ENCODE measurements at places on chromosomes 11 and 22.
A peak's percentile ranks its signal among the peaks of the same experiment; 100 is the strongest.

DNA sequence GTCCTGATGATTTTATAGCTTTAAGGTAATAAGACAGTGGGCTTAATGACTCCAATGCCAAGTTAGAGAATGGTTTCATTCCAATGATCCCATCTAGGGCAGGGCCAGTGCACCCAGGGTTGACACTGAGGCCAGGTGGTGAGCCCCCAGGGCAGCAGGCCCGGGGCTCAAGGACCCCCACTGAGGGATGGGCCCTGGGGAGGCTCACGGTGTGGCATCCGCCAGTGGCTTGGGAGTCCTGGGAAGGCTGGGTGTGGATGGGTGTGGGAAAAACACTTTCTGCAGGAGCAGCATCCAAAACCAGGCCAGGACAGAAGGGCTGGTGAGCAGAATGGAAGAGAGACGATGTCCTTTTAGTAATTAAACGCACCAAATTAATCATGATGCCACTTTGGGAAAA, 626.3 kb downstream of the TBC1D22A start:
- no peak for DNase-seq

GRCh38 chr22:41576877-41577276, 12.8 kb downstream of the PMM1 start:
- DNase-seq: no peak

DNA sequence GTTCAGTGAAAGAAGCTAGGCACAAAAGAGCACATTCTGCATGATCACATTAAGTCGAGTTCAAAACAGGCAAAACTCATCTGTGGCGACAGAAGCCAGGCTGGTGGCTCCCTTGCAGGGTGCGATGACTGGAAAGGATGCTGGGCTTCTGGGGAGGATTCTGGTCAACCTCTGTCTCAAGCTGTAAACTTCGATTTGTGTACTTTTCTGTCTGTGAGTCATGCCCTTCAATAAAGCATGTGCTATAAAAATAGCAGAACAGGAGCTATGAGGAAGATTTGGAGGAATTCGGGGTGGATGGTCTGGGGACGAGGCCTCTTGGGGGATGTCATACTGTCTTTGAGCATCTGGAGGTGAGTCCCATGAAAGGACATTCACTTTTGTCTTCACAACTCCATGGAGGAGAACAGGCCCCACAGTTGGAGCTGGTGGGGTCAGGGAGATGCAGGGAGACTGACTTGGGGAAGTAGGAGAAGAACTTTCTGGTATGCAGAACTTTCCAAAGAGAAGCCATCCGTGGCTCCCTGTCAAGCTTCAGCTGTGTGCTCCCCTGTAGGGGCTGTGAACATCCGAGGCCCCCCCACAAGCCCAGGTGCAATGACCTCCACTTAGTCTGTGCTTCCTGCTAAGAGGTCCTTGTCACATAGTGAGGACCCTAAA, 77.8 kb upstream of the LINC01488 start:
- DNase-seq: no peak

DNA sequence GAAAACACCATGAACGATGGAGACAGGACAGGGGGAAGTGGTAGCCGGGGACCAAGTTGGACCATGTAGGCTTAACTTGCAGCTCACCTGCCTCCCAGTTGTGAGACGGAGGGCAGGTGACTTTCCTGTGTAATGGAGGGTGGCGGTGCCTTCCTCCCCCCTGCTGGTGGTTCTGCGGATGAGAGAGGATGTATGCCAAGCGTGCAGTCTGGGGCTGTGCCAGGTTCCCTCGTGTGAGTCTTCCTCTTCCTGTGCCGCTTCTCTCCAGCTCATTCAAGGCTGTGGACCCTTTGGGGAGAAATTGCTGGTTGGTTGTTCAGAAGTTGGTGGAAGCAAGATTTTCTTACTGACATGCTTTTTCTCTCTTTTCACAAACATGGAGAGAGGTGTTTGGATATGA, 35.1 kb downstream of the MPPED1 start:
- DNase-seq: no peak

DNA sequence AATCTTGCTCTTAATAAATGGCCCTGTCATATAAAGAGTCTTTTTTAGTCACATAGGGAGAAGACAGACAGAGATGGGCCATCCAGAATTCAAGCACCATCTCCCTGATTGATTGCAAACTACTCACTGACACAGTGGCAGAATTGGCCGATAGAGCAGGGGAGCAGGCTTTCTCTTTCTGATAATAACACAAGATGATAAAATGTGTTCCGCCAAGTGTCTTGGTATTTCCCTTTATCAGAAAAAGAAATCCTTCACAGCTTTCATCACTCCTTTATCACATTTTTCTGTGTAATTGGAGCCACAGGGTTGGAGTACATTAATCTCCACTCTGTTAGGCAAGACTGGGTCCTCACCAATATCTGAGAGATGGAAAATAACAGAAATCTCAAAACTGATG, 406.0 kb downstream of the TMEM135 start:
- DNase-seq: no peak

GRCh38 chr22:36227806-36228205, 11.5 kb downstream of the APOL2 start:
- no peak for DNase-seq

DNA sequence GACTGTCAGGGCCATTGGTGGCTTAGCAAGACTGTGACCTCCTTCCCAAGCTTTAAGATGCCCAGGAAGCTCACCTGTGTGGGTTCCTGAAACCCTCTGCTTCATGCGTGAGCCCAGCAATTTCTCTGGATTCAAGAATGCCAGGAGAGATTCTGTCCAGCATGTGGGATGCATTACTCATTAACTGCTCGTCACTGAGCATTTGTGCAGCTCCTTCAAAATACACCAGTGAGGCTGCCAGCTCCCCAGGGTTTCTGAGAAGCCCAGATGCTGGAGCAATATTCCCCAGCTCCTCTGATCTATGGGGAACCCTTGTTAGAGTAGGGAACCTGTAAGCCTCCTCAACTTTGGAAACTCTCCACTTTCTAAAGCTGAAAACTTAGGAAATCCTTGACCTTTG, 126.5 kb downstream of the CHST1 start:
- DNase-seq: no peak

DNA sequence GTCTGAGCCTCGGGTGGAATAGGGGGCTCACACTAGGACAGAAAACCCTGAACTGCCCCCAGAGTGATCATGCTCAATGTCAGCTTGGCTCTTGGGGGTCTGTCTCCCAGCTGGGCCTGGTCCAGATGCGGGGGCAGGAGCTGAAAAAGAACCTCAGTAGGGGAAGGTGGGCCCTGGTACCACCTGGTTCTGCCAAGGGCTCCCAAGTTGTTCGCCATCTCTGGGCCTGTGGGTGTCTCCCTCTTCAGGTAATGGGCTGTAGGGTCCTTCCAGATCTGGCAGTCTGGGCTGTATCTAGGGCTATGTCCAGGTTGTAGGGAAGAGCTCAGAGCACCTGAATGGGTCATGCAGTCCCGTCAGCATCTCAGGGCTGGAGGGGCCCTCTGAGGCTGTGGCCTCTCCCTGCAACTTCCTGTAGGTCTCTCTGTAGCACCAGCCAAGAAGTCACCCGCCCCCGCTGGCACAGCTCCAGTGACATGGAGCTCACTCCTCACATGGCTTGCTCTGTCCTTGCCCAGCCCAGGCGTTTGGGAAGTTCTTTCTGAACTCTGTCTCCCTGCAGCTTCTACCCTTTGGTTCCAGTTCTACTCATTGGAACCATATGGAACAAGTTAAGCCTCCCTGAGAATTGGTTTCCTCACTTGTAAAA, 33.0 kb upstream of the SOX10 start:
- DNase-seq: no peak

DNA sequence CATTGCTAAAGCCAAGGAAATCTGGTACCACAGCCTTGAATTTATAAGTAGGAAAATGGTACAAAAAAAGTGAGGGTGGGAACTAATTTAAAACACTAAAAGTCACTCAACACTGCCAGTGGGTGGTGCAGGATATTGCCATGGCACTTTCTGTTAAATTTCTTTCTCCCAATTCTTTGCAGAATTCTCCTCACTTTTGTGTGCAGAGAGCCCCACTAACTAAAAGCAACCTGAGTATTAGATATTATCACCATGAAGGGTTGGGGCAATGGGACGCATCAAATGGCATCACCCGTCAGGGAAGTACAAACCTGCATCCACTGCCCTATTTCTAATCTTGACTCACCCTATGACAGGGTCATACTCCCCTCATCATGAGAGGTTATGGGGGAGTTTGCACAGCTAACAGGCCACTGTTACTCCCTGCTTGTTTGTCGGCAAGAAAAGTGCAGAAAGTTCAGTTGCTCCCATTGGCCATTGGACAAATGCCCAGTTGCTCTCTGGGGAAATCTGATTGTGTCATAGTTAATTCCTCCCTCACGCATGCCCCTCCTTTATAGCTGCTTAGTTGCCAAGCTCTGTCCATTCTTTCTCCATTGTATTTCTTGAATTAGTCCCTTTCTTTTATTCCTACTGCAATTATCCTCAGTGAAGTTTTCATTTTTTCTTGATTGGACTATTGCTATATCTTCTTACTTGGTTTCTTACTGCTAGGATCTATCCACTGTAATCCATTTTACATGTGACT, 93.8 kb upstream of the BLID start:
- DNase-seq: no peak

GRCh38 chr11:119894916-119895315, 165.9 kb upstream of the NECTIN1 start:
- no peak for DNase-seq

DNA sequence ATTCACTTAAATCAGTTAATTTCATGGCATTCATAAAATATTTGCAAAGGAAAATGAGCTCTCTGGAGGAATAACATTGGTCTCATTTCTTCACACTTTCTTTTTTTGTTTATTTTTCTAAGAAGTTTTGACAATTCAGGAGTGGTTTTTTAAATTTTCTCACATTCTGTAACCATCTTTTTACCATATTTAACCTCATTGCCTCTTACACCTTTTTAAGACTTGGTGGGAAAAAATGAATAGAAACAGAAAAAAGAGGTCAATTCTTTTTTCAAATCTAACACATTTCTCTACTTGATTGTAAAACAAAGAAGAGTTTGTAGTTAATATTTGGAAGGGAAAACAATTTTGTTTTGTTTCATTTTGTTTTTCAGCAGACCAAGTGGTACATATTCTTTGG, 1034.7 kb upstream of the RAG2 start:
- no peak for DNase-seq

GRCh38 chr11:9974375-9974774, 310.5 kb downstream of the SWAP70 start:
- DNase-seq: no peak

GRCh38 chr22:37784829-37785495, 22.8 kb upstream of the GCAT start:
- DNase-seq: no peak

GRCh38 chr11:92266806-92267205, 42.2 kb downstream of the FAT3 start:
- no peak for DNase-seq

- no peak for DNase-seq
These were observed 69.4 kb downstream of the RBFOX2 start for GRCh38 chr22:35959121-35959800.

DNA sequence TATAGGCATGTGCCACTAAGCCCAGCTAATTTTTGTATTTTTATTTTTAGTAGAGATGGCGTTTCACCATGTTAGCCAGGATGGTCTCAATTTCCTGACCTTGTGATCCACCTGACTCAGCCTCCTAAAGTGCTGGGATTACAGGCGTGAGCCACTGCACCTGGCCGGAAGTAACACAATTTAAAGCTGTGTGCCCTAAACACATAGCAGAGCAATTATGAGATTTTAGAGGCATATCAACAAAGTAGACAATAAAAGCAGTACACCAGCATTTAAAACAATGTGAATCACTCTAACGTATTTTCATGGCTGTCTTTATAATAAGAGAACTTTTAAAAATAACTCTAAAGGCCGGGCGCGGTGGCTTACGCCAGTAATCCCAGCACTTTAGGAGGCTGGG, 42.4 kb downstream of the PRR14L start:
- no peak for DNase-seq

DNA sequence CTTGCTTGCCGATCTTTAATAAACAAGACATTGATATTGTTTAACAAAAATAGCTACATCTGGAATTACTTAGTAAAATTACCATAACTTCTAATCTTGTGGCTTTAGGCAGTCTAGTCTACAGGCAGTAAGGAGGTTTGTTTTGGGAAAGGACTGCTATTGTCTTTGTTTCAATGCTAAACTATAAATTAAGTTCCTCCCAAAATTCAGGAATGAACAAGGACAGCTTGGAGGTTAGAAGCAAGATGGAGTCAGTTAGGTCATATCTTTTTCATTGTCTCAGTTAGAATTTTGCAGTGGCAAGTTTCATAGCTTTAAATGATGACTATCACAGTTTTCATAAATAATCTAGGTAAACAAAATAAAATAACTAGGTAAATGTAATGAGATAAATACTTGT, 36.1 kb upstream of the INCENP start:
- DNase-seq: no peak

- no peak for DNase-seq
These were observed 33.5 kb downstream of the POU2AF3 start for GRCh38 chr11:111331711-111332479.

- peak; percentile 50 for DNase-seq
These were observed 1.4 kb downstream of the MFNG start for GRCh38 chr22:37484480-37485394.

- no peak for DNase-seq
These were observed 122.3 kb upstream of the SNX19 start for GRCh38 chr11:131038597-131038996.

- DNase-seq: no peak
These were observed 1220.2 kb downstream of the JRKL start for GRCh38 chr11:97610000-97610399.

DNA sequence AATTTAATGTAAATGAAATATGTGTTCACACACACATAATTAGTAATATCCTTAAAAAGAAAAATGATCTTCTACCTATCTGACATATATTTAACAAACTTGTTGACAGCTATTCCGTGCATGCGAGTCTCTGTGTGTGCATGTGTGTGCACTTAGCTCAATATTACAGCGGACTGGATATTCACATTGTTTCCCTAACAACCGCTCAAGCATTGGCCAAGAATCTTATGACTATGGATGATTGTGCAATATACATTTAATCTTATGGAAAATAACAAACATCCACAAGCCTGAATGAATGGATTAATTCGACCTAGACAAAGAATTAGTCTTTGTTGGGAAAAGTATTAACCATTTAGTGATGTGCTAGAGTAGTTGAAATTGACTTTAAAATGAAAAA, 1078.6 kb downstream of the LRRC4C start:
- no peak for DNase-seq

DNA sequence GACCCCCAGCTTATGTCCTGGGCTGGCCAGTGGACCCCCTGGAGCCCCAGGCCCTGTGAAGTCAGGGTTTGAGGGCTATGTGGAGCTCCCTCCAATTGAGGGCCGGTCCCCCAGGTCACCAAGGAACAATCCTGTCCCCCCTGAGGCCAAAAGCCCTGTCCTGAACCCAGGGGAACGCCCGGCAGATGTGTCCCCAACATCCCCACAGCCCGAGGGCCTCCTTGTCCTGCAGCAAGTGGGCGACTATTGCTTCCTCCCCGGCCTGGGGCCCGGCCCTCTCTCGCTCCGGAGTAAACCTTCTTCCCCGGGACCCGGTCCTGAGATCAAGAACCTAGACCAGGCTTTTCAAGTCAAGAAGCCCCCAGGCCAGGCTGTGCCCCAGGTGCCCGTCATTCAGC, 24.6 kb downstream of the CSF2RB start:
- DNase-seq: no peak

GRCh38 chr22:20606041-20606783, 98.8 kb downstream of the MED15 start:
- DNase-seq: peak; percentile 24

GRCh38 chr11:78161962-78162371, 22.5 kb upstream of the ALG8 start:
- no peak for DNase-seq

GRCh38 chr11:129768356-129768755, 47.3 kb upstream of the TMEM45B start:
- DNase-seq: no peak

GRCh38 chr11:124026498-124026897, at the start of gene OR10G8:
Gene OR10G8 (plus strand): TSS chr11:124026798. CDS start chr11:124029623, 2,825 bp downstream.
- no peak for DNase-seq

All from stimulated activated CD8-positive, alpha-beta memory T cell treated with anti-CD3 and anti-CD28 coated beads, Interleukin-15, amount 100 ng/mL, for 24 hours (primary cell).